ENCODE measurements at places on chromosomes 3 and 15.

GRCh38 chr3:159734681-159735080 is 254.0 kb upstream of the IL12A start:
- no peak for DNase-seq

- no peak for DNase-seq
Observed at GRCh38 chr3:20564966-20565365, 379.0 kb upstream of the SGO1 start.

DNA sequence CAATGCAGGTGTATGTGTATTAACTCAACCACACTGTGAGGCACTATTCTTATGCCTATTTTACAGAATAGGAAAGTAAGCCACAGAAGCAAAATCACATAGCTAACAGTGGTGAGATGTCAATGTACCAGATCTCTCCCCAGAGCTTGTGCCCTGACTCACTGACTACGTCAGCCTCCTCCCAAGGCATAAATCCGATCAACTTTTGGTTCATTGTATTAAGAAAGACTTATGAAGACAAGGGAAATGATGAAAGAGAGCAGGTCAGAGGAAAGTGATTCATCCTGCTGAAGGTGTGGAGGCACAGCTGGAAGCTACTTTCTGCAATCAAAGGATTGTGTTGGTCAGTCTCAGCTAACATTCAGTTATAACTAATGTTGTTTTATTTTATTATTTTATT is 33.0 kb upstream of the SV2B start:
- DNase-seq: no peak

GRCh38 chr3:18423401-18424212 is 1.5 kb downstream of the SATB1 start:
- peak; percentile 74 for DNase-seq

GRCh38 chr15:57611938-57612337 is 20.2 kb downstream of the MYZAP start:
- DNase-seq: no peak

All from NCI-H82 (cell line).